ENCODE measurements at places on chromosomes 13 and 19.

DNA sequence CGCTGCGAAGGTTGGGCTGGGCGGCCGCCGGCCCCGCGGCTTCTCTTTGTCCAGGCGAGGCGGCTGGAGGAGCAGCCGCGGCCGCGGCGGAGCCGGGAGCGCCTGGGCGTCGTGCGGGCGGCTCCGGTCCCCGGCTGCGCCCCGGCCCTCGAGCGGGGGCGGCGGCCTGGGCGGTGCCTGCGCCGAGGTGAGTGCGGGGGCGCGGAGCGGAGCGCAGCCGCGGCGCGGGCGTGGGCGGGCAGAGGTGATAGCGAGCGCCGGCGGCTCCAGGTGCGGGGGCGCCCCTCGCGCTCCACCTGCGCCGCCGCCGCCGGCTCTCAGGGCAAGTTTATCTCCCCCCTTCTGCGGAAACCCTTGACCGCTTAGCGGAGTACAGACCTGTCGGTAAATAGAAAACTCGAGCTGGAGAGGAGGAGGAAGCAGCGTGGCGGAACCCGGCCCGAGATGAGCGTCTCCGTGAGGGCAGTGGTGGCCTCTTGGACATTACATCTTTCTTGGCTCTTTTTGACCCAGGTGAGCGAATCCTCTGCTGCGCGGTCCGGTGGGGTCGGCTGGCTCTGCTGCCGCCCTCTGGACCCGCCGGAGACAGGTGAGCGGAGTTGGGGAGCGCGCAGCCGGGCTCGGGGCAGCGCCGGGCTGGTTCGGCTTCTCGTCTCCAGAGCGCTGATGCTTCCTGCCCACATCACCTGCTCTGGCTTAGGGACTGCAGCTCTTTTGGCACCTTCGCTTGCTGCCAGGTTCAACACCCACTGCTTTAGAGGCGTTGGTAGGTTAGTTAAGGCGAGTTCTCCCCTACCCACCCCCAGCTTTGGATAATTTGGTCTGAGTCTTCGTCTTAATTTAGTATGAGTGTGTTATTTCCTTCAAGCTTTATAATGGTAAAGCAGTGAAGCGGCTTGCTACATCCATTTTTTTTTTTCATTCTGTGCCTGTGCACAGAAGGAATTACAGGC is at the start of gene MTUS2:
Gene MTUS2 (plus strand): TSS at position 241 of the 953 bp plus-strand sequence.
- peaks cover 3% of the 10 kb centered on the region for H3K36me3 ChIP-seq
- peak within 1 kb of the TSS; percentile 71 for H3K27ac ChIP-seq
- H3K4me3 ChIP-seq: peak within 1 kb of the TSS; percentile 85
- peaks cover 7% of the 10 kb centered on the region for H3K4me1 ChIP-seq
- DNase-seq: peak; percentile 24

GRCh38 chr13:36806102-36806501 is 12.9 kb upstream of the RFXAP start:
- no peak overlapping the region for H3K4me3 ChIP-seq
- H3K4me1 ChIP-seq: no peaks in the 10 kb centered on the region
- no peak overlapping the region for H3K27ac ChIP-seq
- no peak for DNase-seq

- no peak for DNase-seq
- H3K4me3 ChIP-seq: no peak overlapping the region
- peak overlapping the region; percentile 9 for H3K27ac ChIP-seq
- no peaks in the 10 kb centered on the region for H3K36me3 ChIP-seq
- peaks cover 34% of the 10 kb centered on the region for H3K4me1 ChIP-seq
Observed at GRCh38 chr19:18507021-18507726, 14.7 kb downstream of the ELL start.

DNA sequence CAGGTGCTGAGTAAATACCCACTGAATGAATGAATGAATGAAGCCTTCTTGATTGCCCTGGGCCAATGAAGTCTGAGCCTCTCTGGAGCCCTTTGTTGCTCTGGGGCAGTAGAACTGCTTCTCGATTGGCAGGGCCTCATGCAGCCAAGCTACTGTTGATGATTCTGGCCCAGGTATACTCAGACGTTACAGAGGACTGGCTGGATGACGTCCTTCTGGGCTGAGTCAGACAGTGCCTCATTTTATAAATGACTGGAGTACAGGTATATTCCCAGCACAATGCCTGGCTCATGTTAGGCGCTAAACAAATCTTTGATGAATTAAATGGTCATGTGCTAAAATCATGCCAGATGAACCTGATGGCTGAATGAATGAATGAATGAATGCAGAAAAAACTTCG is 243.8 kb upstream of the MAB21L1 start:
- peaks cover 26% of the 10 kb centered on the region for H3K27me3 ChIP-seq
- peaks cover 8% of the 10 kb centered on the region for H3K4me1 ChIP-seq
- peak overlapping the region; percentile 32 for H3K4me3 ChIP-seq
- H3K36me3 ChIP-seq: no peaks in the 10 kb centered on the region
- no peak overlapping the region for H3K27ac ChIP-seq

- peak overlapping the region; percentile 94 for H3K27ac ChIP-seq
- H3K4me1 ChIP-seq: peaks cover 18% of the 10 kb centered on the region
- no peak overlapping the region for H3K4me3 ChIP-seq
- peaks cover 7% of the 10 kb centered on the region for H3K27me3 ChIP-seq
Observed at GRCh38 chr13:26558987-26559386, 1.5 kb downstream of the WASF3 start.

DNA sequence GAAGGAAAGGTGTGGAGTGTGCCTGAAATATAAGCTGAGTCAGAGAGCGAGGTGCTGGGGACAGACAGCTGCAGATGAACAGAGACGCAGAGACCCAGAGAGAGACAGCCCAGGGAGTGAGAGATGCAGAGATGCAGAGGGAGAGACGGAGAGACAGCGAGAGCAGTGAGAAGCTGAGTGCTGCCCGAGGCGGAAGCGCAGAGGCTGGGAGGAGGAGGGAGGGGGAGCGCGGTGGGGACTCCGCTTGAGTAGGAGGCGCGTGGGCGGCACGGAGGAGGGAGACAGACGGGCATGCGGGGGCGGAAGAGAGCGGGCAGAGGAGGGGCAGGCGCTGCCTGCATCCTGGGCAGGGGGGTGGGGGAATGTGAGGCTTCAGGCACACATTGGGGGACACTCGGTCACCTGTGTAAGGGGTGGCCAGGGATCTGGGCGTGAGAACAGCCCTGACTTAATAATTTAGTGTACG is 25.7 kb downstream of the SLC8A2 start:
- peaks cover 91% of the 10 kb centered on the region for H3K27me3 ChIP-seq
- no peak for DNase-seq
- H3K4me1 ChIP-seq: peaks cover 2% of the 10 kb centered on the region

- no peaks in the 10 kb centered on the region for H3K36me3 ChIP-seq
- no peak for DNase-seq
- H3K4me3 ChIP-seq: no peak overlapping the region
- H3K27ac ChIP-seq: no peak overlapping the region
Observed at GRCh38 chr13:101785858-101786257, 333.4 kb downstream of the ITGBL1 start.

DNA sequence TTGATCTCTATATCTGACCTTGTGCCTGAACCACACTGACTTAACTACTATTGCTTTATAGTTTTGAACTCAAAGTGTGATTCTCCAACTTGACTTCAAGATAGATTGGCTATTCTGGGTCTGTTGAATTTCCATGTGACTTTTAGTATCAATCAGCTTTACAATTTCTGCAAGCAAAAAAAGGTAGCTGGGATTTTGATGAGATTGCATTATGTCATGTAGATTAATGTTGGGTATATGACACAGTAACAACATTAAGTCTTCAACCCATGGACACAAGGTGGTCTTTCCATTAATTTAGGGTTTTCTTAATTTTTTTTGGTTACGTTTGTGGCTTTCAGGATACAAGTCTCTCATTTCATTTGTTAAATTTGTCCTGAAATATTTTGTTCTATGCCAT is 28.2 kb downstream of the NLRP5 start:
- no peak overlapping the region for H3K27ac ChIP-seq
- peaks cover 1% of the 10 kb centered on the region for H3K36me3 ChIP-seq
- no peak overlapping the region for H3K4me3 ChIP-seq
- DNase-seq: no peak
- H3K4me1 ChIP-seq: no peaks in the 10 kb centered on the region

GRCh38 chr19:17086834-17087233 is 11.3 kb downstream of the MYO9B start:
- peak overlapping the region; percentile 17 for H3K27ac ChIP-seq
- no peak for DNase-seq
- no peaks in the 10 kb centered on the region for H3K27me3 ChIP-seq
- H3K4me1 ChIP-seq: peaks cover 2% of the 10 kb centered on the region
- no peak overlapping the region for H3K4me3 ChIP-seq

GRCh38 chr13:30727491-30728355 is 7.6 kb upstream of the ALOX5AP start:
- H3K4me1 ChIP-seq: peaks cover 9% of the 10 kb centered on the region
- H3K27me3 ChIP-seq: peaks cover 6% of the 10 kb centered on the region
- DNase-seq: no peak
- no peak overlapping the region for H3K27ac ChIP-seq
- H3K4me3 ChIP-seq: no peak overlapping the region
- H3K36me3 ChIP-seq: no peaks in the 10 kb centered on the region

All from progenitor cell of endocrine pancreas (in vitro differentiated cells).